AML-193 (cell line): ENCODE measurements at places on chromosomes 13 and 19.

- DNase-seq = peak; percentile 91
Observed at GRCh38 chr19:52028027-52028779, at the start of gene ZNF614. Gene ZNF614 (minus strand): TSS chr19:52028379. CDS start chr19:52025745, 2,634 bp downstream.

DNA sequence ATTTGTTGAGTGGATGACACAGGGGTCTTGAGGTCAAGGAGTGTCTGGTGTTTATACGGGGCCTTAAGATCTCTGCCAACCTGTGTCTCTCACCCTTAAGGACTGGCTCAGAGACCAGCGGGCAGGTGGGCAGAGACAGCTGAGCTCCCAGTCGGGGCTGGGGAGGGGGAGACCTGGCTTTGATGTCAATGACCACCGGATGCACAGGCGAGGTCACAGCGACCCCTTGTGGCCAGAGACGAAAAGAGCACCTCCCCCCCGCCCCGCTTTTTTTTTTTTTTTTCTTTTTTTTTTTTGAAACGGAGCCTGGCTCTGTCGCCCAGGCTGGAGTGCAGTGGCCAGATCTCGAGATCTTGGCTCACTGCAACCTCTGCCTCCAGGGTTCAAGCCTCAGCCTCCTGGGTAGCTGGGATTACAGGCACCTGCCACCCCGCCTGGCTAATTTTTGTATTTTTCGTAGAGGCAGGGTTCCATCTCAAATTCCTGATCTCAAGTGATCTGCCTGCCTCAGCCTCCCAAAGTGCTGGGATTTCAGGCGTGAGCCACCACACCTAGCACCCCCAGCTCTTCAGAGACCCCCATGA, 12.1 kb upstream of the KLK14 start:
- DNase-seq = no peak

- no peak for DNase-seq
Observed at GRCh38 chr13:33106656-33107360, 90.6 kb downstream of the KL start.

DNA sequence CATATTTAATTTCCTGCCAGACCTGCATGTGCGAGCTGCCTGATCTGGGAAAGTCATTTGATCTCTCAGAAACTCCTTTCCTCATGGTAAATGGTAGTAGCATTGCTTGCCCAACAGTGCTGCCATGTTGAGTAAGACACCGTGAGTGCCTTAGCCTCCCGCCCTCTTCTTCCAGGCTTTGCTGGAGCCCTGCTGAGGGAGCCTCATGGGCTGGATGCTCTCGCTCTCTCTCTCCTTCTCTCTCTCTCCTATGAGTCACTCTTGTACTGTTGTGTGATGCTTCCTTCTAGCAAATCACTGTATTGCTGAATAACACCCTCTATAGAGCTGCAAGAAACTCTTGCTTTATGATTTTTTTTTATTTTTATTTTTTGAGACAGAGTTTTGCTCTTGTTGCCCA, 365.5 kb downstream of the UQCRFS1 start:
- no peak for DNase-seq

DNA sequence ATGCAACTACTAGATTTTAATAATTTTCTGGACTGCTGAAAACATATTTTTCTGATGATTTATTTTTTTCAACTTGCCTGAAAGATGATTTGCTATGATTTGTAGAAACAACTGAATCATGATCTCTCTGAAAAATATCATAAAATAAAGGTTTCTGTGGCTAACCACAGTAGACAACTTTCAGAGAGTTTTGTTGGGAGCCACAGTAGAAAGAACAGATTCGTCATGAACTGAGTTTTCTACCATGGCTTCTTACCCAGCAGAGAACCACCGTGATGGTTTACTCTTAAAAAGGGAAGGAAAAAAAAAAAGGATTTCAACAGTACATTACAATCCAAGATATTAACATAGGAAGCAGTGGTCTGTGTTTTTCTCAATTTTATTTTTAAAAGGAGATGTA, 18.0 kb downstream of the ZAR1L start:
- no peak for DNase-seq

GRCh38 chr13:28204690-28205443, 66.5 kb downstream of the PAN3 start:
- no peak for DNase-seq

DNA sequence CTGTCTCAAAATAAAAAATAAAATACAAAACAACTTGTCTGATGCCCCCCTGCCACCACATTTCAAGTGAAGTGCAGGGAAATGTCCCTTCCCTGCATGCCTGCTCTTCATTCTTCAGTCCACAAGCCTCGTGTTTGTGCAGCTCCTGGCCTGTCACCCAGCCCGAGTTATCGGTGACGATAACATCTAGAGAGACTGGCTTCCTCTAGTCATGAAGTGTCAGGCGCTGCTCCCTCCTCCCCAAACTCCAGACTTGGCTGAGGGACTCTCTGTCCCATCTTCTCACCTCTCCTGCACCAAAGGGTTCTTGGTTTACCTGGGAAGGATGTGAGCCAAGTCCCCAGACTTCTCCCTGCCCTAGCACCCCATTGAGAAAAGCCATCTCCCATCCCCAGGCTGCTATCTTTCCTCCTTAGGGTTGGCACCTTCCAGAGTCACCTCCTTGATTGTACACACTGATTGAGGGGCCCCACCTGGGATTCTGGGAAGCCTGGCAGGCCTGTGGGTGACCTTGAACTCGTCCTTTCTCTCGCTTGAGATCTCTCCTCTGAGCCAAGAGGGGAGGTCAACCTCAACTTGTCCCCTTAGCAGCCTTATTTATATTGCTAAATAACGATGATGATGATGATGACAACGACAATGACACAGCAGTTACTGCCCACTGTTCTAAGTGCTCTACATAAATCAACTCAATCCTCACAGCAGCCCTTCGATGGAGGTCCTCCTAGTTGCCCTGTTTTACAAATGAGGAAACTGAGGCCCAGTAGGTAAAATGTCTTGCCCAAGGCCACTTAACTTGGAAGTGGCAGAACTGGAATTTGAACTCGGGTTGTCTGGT, 13.1 kb upstream of the PLAUR start:
- no peak for DNase-seq

DNA sequence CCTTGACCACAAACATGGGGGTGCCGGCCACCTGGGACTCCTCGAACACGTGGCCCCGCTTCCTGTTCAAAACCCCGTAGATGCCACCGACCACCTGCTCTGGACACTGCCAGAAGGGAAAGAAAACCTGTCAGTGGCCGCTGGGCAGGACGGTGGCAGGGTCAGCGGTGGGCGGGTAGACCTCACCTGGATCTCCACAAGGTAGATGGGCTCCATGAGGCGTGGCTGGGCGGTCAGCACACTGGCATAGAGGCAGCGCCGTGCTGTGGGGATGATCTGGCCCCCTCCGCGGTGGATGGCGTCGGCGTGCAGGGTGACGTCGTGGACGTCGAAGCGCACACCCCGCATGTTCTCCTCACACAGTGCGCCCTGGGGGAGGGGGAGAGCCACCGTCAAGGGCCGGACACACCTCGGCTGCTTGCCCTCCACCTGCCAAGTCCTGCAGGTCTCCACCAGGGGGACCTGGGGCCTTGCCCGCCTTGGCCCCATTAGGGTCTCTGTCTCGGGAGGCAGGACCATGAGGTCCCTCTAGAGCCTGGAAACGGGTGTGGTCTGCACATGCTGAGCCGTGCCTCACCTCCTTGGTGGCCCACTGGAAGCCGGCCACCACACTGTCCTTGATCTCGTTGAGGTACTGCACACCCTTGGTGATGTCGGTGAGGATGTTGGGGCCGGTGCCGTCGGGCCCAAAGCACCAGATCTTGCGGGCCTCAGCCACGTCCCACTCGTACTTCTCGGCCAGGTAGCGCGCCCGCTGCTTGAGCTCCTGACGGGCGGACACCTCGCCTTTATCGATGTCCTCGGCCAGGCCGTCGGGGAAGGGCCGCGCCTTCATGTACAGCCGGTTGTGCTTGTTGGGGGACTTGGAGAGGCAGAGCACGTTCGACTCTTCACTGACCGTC, 6.6 kb upstream of the DAPK3 start:
- no peak for DNase-seq

DNA sequence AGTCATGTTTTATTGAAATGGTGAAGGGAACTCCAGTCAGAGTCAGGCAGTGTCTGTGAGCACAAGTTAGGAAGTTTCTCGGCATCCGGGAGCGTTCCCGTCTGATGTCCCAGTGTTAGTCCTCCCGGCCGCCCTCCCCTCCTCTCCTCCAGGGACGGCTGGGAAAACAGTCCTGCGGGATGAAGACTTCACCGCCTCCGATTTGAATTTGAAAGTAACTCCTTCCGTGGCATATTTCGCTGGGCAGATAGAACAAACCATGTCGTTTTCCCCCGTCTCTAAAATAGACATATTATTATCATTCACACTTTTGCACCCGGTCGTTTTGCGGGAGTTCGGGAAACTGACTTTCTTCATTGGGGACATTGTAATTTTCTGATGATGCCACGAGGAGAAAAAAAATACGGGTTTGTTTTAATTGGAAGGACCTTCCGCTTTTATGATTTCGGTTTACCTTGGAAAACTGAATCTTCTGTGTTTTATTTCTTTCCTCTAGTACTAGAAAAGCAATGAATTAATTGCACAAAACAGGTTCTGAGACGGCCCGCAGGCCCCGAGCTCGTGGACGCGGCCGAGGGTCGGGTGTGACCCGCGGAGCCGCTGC, 76.6 kb downstream of the ZIC5 start:
- no peak for DNase-seq

GRCh38 chr19:45473367-45473681, 5.5 kb downstream of the FOSB start:
- DNase-seq = no peak

DNA sequence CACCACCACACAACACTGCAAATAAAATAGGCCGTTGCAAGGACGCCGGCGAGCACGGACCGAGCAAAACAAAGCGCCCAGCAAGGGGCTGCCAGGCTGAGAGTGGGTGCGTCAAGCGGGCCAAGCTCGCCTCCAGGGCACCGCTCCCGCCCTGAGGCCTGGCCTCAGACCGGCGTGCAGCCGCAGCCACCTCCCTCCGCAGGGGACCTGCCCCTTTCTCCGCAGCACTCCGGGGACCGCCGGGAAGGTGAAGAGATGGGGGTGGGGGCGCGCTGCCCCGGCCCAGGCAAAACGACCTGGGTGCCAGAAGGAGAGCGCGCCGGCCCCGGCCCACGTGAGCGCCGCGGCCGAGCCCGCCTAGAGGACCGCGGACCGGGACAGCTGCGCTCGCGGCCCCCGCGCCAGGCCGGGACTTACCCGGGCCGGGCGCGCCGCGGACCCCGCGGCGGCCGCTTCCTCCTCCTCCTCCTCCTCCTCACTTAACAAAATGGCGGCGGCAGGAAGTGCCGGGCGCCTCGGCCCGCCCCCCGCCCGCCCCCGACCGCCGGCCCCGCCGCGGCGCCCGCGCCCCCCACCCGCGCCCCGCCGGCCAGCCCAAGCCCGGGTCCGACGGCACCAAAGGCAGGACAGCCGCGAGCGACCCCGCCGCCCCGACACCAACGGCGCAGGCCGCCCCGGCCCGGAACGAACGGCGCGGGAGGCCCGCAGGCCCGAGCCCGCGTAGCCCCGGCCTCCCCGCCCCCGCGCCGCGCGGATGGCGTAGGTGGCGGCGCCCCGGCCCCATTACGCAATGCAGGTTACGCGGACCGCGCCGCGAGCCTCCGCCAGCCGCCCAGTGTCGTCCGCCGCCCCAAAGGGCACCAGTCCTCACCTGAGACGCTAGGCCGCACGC, 674 bp downstream of the BRD4 start:
- DNase-seq = peak; percentile 15

- no peak for DNase-seq
Observed at GRCh38 chr19:38679839-38680238, 32.4 kb downstream of the ACTN4 start.

DNA sequence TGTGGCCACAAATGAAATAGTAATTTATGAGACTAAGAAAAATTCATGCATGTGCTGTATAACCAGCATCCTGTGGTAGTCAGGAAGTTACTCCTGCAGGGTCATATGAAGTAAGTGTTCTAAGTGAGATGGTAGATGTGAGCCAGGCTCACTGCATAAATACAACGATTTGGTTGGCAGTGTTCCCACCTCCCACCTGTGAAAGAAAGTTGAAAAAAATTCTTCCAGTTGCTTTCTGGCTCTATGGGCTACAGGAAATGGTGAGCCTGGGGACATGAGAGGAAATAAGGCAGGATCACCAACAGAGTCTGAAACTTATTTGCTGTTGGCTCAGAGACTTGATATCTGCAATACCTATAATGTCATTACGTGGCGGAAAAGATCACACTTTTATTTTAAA, 301.7 kb upstream of the SPRY2 start:
- no peak for DNase-seq

- no peak for DNase-seq
Observed at GRCh38 chr19:49890349-49891311, 6.1 kb downstream of the IL4I1 start.

GRCh38 chr13:46530084-46530935, 22.7 kb upstream of the LRCH1 start:
- DNase-seq = no peak

GRCh38 chr19:35713904-35714495, 3.8 kb upstream of the KMT2B start:
- DNase-seq = no peak

DNA sequence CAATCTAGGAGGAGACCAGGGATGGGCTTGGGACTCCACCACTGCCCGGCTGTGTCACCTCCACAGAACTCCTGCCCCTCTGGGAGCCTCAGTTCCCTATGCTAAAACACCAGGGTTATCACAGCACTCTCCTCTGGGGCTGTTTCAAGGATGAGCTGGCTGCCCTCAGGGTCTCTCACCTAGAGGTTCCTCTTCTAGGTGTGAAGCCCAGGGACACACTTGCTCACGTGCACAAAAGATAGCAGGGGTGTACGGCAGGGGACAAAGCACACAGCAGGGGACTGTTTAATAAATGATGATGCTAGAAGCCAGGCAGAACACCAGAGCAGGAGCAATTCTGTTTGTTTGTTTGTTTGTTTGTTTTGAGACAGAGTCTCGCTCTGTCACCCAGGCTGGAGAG, 16.8 kb upstream of the LYPD3 start:
- no peak for DNase-seq

GRCh38 chr13:98223741-98224140, 46.7 kb upstream of the RNF113B start:
- DNase-seq = no peak

- DNase-seq = no peak
Observed at GRCh38 chr13:68984688-68985319, 1122.8 kb upstream of the ATXN8OS start.

DNA sequence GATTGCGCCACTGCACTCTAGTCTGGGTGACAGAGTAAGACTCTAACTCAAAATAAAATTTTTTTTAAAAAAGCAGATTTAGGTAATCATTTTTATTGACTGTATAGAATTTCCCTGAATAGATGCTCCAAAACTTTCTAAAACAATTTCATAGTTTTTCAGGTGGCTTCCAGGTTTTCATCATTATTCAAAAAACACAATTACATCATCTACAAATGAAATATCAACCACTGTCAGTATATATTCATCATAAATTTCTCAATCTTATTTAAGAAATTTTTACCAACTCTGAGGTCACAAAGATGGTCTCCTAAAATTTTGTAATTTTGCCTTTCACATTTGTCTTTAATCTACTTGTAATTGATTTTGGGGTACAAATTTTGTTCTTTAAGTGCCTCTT, 48.1 kb downstream of the ZC3H13 start:
- no peak for DNase-seq

DNA sequence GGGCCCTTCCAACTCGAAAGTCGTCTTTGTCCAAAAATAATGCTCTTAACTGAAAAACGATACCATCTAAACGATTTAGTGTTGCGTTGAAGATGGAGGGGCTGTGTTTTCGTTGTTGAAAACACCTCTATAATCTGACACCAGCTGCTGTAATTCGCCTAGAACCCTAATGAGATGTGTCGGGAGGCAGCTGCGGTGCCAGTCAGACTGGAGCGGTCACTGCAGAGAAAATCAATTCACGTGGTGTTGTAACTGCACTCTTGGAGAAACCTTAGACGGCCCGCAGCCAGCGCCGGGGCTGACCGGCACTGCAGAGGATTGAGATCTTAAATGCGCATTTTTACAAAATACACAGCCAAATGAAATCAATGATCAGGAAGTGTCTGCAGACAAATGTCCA, 339.1 kb downstream of the ZNF536 start:
- DNase-seq = no peak
